Activated effector memory CD4-positive, alpha-beta T cell treated with anti-CD3 and anti-CD28 coated beads, Interleukin-2, amount 50 U/mL, for 16 hours (primary cell): ENCODE measurements at places on chromosomes 5 and 9.
A peak's percentile ranks its signal among the peaks of the same experiment; 100 is the strongest.

DNA sequence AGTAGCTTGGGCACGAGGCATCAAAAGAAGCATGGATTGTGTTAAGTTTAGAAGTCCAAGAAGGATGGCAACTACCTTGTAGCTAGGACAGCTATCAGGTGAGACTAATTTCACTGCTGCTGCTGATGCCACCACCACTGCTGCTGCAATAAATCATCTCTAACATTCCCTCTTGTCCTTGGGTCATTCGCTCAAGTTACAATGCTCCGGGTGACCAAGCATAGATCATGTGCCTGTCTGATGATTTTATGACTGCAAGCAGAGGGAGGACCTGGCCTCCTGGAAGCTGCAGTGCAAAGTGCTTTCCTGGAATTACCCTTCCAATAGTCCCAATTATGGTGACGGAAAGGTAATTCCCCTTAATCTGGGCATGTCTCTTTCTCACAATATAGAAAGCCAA is 334.4 kb downstream of the PRELID2 start:
- no peak for DNase-seq

DNA sequence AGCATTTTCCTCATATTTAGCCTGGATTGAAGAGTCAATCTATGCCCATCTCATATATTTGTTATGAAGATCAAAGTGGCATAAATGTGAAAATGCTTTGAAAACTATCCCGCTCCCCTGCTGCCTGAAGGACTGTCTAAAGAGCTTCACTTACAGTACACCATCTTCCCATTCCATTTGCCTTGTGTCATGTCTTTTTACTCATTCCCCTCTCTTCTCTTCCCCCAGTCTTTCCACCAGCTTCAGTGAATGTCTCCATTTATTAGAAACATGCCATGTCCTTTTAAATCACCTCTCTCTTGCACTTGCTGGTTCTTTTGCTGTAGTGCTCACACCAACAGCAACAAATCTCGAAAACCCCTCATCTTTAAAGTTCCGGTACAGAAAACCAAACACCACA is 192.7 kb upstream of the SGCD start:
- no peak for DNase-seq

GRCh38 chr5:65391591-65391990 is 90.1 kb downstream of the ADAMTS6 start:
- DNase-seq: no peak

DNA sequence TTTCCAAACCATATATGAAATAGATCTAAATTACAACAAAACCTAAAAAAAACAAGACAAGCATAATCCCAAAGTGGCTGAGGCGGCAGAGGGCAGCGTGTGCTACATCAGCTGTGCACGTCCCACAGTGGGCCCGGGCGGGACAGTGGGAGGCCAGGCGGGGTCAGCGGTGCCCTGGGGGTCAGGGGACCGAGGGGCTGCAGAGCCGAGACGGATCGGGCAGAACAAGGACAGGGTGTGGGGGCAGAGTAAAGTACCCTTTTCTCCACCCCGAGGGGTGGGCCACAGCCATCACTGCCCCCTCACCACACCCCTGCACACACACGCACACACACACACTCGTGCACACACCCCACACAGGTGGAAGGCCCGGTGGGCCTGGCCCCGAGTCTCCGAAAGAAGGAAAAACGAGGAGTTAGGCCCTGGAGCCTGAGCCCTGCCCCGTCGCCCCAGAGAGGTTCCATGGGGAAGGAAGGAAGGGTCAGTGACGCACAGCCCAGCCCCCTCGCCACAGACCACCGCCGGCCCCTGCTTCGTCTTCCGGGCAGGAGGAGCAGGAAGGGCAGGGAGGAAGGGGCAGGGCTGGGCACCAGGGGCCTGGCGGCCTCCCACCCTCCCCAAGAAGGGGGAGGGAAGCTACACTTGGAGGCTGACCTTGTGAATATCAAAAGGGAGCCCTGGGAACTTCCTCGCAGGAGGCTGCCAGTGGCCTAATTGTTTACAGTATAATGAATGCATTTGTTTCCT is 49.6 kb upstream of the UBAC1 start:
- no peak for DNase-seq

- DNase-seq: no peak
Measured at GRCh38 chr9:94791435-94791834, 64.9 kb downstream of the AOPEP start.

- peak; percentile 65 for DNase-seq
Measured at GRCh38 chr5:149114403-149115312, 26.6 kb upstream of the ABLIM3 start.

- DNase-seq: no peak
Measured at GRCh38 chr9:125513303-125513667, 193.7 kb downstream of the MAPKAP1 start.

- no peak for DNase-seq
Measured at GRCh38 chr9:79641070-79641469, 69.3 kb downstream of the TLE4 start.

DNA sequence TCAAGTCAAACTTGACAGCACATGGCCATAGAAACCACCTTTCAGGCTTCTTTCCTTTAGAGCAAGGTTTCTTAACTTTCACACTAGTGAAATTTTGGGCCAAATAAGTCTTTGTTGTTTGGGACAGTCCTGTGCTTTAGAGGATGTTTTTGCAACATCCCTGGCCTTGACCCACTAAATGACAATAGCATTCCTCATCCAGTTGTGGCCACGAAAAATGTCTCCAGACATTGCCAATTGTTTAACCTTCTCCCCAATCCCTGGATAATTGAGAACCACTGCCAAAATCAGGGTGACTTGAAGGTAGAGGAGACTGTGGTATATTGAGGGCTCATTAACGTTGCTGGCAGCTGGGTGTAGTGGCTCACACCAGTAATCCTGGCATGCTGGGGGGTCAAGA is 72.0 kb downstream of the ALDH1A1 start:
- DNase-seq: no peak
